ENCODE measurements at places on chromosomes 7 and 10.

GRCh38 chr7:36032361-36032818 lies 120.7 kb upstream of the EEPD1 start:
- peak; percentile 48 for DNase-seq

DNA sequence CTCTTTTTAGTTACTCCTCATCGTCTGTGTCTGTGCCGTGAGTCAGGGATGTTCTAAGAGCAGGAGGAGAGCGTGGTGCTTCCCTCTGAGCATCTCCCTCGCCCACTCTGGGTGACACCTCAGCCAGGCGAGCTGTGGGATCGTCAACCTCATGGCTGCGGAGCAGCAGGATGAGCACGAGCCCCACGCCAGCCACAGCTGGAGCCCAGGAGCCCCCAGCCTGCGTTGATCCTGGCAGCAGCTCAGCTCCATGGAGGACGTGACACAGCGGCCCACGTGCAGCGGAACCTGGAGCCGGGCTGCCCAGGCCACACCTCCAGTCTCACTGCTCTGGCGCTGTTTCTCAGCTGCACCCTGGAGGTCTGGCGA lies 512.0 kb downstream of the PTPRN2 start:
- DNase-seq, result no peak

GRCh38 chr10:48468130-48468790 lies 136.6 kb downstream of the ARHGAP22 start:
- DNase-seq, result no peak

- DNase-seq, result no peak
Observed at GRCh38 chr10:44925224-44925623, 14.1 kb downstream of the TMEM72 start.

- DNase-seq, result no peak
Observed at GRCh38 chr7:48427671-48428070, 256.4 kb downstream of the ABCA13 start.

GRCh38 chr7:47271749-47272148 lies 310.2 kb downstream of the TNS3 start:
- no peak for DNase-seq

DNA sequence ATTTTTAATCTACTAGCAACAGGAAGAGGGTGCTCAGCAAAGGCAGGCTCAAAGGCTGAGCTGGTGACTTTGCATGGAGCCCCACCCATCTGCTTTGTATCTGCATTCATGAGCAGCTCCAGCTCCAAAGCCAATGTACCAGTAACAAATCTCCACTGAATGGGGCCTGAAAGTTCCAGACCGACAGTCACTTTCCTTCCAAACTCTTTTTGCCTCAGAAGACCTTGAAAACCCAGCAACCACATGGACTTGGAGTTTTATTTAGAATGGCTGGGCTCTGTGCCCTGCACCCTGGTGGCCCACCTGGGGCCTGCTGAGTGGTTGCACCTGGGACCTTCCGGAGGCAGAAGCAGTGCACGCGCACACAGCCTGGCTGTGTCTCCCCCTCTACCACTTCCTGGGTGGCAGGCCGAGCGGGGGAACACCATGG lies 195.0 kb upstream of the PLXNA4 start:
- no peak for DNase-seq

DNA sequence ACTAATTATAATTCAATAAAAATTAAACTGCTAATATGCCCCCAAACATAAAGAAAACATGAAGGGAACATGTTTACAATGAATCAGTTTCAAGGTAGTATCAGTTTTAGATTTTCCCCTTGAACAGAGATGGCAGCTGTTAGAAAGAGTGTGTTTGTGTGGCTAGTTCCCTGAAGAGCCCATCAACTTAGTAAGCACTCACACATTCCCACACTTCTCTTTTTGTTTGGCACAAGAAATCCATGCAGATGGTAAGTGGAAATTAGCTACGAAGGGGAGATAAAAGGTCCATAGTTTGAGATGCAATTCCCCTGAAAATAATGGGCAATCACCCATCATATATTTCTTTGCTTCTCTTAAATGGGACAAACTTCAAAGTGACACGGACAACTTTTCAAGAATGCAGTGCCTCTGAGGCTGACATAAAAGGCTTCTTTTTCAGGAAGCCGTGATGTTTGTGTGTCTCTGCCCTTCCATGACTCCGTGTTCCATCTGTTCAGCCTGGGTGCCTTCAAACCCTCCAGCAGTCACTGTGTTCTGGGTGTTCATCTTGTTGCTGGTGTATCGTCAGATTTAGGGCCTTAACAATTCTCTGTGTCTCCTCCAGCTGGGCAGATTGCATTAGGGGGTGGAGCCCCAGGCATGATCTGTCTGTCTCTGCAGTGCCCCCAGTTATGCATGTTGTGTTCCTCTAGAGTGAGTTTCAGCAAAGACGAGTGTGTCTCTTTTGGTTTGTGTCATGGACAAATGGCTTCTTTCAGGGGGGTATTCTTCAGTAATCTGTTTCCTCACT lies 259.5 kb upstream of the NPY start:
- DNase-seq, result no peak

DNA sequence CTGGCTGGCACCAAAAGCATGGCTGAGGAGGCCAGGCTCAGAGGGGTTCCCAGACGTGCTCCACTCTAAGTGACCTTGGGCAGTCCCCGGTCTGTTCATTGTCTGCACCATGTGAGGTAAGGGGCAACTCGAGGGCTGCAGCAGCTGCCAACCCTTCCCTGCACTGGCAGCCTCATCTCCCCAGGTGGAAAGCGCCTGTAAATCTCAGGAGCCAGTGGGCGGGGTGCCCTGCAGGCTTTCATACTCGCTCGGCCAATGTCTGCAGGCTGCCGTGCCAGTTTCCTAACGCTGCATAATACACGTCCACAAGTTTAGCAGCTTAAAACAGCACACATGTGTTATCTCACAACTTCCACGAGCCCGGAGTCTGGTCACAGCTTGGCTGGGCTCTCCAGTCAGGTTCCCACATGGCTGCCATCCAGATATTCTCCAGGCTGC lies 12.6 kb upstream of the GDF10 start:
- DNase-seq, result no peak

DNA sequence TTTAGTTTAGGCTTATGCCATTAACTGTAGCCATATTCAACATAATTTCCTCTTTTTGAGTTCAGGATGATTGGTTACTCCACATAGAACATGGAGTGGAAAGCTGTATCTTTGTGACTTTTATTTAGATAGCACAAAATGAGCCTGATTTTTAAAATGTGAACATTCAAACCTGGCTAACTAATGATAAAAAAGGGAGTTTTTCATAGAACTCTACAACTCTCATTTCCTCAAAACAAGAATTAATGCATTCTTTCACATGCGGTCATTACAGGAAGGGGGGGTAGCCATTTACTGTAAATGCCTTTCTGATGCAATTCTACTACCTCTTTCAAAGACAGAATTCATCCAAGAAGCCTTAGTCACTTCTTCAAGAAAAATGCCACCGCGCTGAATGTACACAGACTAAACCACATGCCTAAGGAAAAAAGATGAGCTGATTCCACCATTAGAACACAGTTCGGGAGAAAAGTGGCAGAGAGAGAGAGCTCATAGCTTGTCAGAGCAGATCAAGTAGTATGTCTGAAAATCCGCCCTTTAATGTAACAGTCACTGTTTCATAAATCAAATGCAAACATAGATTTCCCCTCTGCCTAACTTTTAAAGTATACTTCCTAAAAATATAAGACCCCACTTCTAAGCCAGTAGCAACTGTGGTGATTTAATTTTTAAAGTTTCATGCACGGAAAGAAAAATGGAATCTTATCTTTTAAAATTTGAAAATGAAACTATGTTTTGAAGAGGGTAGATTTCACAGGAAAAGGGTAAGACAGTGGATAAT lies 226.4 kb upstream of the KLF14 start:
- DNase-seq, result no peak

DNA sequence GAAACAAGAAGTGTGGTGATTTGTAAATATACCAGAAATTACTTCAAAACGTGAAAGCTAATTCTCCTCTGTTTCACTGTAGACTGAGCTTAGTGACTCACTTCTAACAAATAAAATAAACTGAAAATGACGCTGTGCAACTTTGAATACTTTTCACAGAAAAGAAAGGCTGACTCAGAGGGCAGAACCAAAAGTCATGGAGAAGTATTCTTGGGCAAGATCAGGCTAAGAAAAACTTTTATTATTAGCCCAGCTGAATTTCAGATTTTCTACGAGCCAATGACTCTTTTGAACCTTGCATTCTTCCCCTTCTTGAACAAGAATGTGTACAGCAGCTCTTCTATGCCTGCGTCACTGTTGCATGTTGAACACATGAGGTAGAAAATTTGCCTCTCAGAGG lies 527.3 kb upstream of the GHITM start:
- DNase-seq, result no peak

DNA sequence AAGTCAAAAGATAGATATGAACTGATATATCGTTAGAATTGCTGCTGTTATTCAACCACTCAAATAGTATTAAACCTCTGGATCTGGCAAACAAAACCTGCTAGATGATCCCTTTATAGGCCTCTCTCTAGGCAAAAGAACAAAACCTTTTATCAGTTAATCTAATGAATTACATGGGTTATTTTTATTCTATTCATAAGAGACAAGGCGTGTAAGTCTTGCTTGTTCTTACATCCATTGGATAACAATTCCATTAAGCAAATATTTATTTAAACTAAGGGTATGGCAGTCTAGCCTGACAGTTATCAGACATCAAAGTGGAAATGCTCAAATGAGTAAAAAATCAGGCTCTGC lies 16.6 kb upstream of the ADRB1 start:
- DNase-seq, result no peak

DNA sequence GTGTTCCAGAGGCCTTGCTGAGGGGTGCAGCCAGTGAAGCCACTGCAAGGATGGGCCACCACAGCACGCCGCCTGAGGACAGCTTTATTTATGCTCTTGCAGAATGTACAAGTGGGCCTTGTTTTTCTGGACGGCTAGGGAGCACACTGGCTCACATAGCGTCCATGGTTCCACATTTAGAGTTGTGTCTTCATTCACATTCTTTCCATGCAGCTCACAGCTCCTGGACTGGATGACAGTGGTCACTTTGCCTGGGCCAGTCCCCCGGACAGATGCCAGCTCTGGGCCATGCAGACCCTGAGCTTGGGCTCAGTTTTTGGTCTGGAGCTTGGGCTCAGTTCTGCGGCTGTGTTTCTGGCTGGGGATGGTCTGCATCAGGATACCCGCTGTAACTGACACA lies 2.6 kb upstream of the C10orf71 start:
- no peak for DNase-seq

- peak; percentile 14 for DNase-seq
Observed at GRCh38 chr10:62961951-62962523, 145.9 kb upstream of the EGR2 start.

DNA sequence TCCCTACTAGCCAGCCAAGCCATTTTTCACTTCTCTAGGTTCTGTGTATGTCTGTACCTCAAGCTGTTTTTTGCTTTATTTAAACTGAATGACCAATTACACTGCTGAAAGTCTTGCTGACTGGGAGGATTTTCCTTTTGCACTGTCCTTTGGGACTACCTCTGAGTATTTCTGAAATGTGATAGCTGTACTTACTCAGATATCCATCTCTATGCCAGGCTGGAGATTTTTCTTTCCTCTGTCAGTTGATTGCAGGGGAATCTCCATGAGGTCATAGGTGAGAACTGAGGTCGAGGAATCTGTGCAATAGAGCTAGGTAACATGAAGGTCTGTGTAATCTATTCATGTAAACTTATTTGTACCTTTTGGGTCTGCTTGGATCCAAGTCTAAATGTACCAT lies 38.9 kb upstream of the ANKRD1 start:
- DNase-seq, result no peak

- no peak for DNase-seq
Observed at GRCh38 chr10:49465736-49466135, 69.8 kb upstream of the DRGX start.

DNA sequence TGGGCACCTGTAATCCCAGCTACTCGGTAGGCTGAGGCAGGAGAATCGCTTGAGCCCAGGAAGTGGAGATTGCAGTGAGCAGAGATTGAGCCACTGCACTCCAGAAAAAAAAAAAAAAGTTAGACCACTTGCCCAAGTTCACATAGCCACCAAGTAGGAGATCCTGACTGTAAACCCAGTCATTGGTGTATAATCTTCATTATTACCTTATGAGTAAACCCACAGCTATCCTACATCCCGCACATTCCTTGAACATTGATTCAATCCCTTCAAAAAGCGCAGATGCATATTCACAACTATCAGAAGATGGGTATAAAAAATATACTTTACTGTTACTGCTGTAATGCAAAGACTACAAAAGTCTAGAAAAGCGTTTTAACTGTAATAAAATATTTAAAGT lies 512.9 kb downstream of the SUGCT start:
- no peak for DNase-seq

- DNase-seq, result no peak
Observed at GRCh38 chr7:34354011-34354410, 304.0 kb upstream of the NPSR1 start.

GRCh38 chr10:31669357-31669756 lies 259.3 kb downstream of the ARHGAP12 start:
- peak; percentile 96 for DNase-seq

GRCh38 chr7:4748231-4748681 lies 27.2 kb upstream of the AP5Z1 start:
- no peak for DNase-seq

DNA sequence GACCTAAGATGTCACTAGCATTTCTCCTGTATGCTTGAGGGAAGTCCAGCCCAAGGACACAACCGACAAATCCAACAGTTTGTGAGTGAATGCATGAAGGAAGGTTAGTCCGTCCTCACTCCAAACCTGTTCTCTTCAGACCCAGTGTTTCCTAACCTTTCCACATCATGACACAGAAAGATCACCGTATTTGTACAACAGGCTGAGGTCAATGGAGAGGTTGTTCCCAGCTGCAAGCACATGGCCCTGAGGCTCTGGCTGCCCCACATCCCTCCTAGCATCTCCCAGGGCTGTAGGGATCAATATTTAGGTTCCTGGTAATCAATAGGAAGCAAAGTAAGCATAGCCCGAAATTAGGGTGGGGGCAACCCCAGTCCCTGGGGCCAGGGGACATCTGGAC lies 227.9 kb downstream of the PLXNA4 start:
- no peak for DNase-seq

GRCh38 chr7:54345746-54346145 lies 196.4 kb upstream of the VSTM2A start:
- DNase-seq, result no peak

DNA sequence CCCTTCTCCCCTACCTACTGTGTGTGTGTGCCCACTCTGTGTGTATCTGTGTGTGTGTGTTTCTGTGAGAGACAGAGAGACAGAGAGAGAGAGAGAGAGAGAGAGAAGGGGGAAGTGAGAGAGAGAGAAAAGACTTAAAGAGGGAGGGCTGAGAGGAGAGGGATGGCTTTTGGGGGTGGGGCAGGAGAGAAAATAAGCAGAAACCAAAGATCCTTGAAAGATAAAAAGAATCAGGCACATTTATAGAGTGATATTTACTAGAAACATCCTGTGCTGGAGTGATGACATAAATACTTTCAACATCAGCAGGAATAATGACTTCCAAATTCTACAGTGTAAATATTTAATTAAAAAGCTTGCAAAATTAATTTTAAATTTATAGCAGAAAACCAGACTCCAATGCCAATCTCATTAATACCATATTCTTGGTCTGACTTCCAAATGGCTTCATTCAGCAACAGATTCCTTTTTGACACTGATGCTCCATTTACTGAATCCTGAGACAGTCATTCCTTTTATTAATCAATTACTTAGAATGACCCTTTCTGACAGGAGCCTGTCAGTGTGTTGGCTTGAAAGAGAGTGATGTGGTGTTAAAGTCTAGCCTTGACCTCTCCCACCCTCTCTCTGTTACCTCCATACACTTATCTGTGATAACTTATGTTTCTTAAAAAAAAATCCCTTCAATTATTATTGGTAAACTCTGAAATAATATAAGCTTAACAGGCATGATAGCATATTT lies 41.7 kb upstream of the WNT2 start:
- DNase-seq, result no peak

All from pons (tissue), 1 donor.